ENCODE measurements at places on chromosomes 11 and 22.

DNA sequence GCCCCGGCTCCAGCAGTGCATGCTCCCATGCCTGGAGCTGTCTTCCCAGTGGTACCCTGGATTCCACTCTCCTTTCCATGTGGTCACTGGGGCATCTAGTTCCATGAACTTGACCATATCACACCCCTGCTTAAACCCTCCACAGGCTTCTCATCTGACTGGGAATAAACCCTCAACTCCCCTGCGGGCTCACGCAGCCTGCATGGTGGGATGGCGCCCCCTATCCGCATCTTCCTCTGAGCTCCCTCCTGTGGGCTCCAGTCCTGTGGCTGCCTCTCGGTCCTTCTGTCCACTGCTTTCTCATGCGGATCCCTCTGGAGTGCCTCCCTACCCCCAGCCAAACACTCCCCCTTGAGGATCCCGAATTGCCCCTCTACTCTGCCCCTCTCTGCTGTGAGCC lies 41.4 kb upstream of the TTLL12 start:
- DNase-seq, result no peak

- no peak for DNase-seq
Observed at GRCh38 chr11:116420770-116421528, 351.8 kb downstream of the BUD13 start.

GRCh38 chr22:20444325-20444724 lies 6.7 kb upstream of the SCARF2 start:
- DNase-seq, result no peak

DNA sequence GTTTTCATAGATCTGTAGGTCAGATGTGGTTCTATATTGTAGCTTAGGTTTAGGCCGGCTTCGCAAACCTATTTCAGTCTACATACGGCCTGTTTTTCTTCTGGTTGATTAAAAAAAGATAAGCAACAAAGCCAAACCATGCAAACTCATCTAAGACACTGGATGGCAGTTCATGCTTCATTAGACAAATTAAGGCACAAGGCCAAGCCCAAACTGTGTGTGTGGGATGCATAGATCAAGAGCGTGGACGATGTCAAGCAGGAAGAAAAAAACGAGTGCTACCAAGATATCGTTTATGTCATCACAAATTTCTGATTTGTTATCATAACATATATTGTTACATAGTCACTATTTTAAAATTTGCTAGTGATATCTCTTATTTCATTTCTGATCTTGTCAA lies 357.6 kb upstream of the KIRREL3 start:
- no peak for DNase-seq

- DNase-seq, result no peak
Observed at GRCh38 chr11:21634491-21634890, 558.4 kb upstream of the ANO5 start.

All from NCI-H187 (cell line).